ENCODE measurements at places on chromosomes 11 and 22.

GRCh38 chr22:17198170-17199002 is 20.8 kb downstream of the ADA2 start:
- no peak for DNase-seq

DNA sequence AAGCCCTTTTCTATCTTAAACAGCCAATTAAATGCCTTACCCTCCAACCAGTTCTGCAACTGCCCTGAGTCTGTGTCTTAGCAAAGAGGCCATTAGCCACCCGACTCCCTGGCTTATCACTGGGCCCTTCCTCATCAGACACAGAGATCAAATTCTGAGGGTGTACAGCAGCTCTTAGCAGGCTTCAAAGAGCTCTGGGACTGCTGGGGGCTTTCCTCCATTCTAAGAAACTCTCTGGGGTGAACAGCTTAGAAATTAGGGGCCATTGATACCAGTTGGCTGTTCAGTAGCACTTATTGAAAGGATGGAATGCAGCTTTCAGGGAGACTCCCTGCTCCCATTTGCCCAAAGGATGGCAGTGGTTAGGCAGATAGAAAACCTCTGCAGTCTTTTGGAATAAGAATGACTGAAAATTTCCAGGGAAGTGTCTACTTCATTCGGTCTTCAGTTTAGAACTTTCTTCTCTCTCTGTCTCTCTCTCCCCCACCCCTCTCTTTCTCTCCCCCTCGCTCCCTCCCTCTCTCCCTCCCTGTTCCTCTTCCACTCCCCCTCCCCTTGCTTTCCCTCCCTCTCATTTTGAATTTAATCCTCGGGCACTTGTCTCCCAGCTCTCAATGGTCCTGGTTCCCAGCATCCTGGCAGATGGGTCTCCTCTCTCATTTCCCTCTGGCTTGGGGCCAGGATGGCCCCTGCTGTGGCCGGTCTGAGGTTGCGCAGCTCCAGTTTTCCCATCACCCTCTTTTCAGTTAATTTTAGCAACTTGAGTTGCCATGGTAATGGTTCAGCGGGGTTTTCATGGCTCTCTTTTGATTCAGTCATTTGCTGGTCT is 76.4 kb downstream of the COMMD9 start:
- DNase-seq, result no peak

- DNase-seq, result no peak
These were observed 203.1 kb upstream of the CADM1 start for GRCh38 chr11:115707180-115707905.

GRCh38 chr11:79055856-79056631 is 384.8 kb downstream of the TENM4 start:
- DNase-seq, result no peak

- peak; percentile 22 for DNase-seq
These were observed 548.5 kb downstream of the BUD13 start for GRCh38 chr11:116224154-116224888.

- DNase-seq, result no peak
These were observed 767.3 kb downstream of the FAM181B start for GRCh38 chr11:81966340-81966739.

DNA sequence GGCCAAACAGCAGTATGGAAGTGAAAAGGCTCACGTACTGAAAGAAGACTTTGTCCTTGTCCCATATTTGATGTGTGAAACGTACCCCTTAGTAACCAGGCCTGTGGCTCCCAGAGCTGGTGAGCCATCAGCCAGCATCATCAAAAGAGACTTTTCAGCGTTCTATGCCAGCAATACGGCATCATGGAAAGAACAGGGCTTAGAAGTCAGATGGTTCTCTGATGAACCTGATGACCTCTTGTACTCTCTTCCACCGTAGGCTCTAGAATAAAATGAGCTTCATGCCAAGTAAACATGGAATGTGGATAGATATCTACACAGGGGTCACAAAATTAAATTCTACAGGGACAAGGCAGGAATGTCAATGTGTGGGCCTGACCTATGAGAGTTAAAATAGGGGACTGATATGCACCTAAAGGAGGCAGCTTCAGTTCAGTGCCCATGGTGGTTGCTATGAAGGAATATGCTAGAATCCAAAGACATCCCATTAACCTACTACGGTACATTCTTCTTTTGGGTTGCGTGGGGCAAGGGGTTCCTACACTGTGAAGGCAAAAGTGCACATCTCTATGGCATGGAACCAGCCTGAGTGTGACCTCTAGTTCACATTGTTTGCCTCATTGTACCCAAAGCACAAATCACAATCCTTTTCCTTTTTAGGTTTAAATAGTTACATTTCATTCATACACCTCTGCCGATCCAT is 130.6 kb downstream of the ETS1 start:
- no peak for DNase-seq

DNA sequence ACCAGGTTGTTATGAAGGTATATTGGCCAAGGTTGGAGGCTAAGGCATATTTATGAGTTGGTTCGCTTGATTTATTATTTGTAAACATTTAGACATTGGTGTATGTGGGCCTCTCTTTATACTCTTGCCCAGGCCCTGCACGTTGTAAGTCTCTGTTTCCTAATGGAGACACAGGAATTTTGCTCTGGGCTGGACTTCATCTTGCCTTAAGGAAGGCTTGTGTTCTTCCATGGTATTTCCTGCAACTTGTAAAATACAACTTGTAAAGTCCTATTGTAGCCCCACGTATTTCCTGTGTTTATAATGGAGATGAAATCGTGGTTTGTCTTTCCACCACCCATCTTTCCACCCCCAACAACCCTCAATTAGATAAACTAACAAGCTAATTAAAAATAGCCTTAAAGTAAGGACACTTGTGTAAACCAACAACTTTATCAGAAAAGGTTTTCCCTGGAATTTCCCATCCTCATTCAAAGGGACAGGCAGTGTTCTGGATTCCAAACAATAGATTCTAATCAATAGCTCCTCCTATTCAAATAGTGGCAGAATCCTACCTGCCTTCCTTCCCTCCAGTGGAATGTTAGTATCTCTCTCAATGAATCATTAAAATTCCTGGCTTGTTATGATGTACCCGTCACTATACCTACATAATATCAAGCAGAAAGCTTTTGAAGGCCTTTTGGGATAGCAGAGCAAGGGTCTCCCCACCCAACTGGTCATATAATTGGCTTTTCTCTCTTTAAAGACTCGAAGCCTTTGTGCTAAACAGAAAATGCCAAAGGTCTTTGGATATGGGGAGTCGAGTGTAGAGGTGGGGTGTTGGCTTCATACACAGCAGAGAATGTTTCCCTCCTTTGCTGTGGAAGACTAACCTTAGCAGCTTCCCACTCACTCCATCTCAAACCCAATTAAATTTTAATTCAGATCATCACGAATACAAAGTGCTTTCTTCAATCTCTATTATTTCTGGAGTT is 77.1 kb downstream of the UBASH3B start:
- no peak for DNase-seq

DNA sequence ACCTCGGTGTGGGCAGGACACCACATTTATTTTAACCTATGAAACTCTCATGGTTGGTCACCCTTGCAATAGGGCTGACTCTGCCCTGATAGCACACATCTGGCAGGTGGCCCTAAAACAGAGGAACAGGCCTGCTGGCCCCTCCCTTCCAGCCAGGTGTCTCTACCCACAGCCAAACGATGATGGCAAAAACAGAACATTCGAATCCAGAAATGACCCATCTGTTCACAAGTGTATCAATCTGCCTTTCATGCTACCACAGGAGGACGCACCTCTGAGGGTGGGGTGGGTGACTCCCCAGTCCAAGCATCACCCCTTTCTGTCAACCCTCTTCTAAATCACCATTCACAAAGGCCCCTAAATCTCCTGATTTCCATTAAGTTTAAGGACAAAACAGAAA is 118.1 kb downstream of the ETS1 start:
- DNase-seq, result no peak

DNA sequence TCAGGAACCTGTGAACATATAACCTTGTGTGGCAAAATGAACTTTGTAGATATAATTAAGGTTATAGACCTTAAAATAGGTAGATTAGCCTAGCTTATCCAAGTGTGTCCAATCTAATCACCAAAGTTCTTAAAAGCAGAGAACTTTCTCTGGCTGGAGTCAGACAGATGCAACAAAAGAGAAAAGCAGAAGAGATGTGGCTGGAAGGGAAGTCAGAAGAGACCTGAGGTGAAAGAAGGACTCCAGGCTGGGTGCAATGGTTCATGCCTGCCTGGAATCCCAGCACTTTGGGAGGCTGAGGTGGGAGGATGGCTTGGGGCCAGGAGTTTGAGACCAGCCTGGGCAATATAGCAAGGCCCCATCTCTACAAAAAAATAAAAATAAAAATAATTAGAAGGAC is 39.4 kb upstream of the SWAP70 start:
- DNase-seq, result no peak

- DNase-seq, result no peak
These were observed 852.1 kb upstream of the LRRC4C start for GRCh38 chr11:42311514-42311913.

- DNase-seq, result no peak
These were observed 153.9 kb upstream of the C11orf58 start for GRCh38 chr11:16584569-16584968.

DNA sequence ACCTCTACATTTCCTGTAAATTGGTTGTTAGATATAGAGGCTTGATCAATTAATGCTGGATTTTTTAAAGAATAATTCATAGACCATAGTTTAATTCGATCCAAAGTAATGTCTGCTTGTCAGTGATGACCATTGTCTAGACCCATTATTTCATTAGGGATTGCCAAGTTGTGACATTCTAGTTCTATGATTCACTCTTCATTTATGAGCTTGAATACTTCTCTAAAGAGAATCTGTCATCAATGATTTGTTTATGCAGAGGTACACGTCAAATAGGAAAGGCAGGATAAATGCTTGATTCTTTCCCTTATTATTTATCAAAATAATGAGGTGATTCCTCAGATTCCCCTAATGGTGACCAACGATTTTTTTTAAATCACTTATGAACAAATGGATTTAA is 24.0 kb upstream of the ROBO3 start:
- DNase-seq, result no peak

GRCh38 chr11:23764286-23764685 is 732.6 kb upstream of the LUZP2 start:
- DNase-seq, result no peak

DNA sequence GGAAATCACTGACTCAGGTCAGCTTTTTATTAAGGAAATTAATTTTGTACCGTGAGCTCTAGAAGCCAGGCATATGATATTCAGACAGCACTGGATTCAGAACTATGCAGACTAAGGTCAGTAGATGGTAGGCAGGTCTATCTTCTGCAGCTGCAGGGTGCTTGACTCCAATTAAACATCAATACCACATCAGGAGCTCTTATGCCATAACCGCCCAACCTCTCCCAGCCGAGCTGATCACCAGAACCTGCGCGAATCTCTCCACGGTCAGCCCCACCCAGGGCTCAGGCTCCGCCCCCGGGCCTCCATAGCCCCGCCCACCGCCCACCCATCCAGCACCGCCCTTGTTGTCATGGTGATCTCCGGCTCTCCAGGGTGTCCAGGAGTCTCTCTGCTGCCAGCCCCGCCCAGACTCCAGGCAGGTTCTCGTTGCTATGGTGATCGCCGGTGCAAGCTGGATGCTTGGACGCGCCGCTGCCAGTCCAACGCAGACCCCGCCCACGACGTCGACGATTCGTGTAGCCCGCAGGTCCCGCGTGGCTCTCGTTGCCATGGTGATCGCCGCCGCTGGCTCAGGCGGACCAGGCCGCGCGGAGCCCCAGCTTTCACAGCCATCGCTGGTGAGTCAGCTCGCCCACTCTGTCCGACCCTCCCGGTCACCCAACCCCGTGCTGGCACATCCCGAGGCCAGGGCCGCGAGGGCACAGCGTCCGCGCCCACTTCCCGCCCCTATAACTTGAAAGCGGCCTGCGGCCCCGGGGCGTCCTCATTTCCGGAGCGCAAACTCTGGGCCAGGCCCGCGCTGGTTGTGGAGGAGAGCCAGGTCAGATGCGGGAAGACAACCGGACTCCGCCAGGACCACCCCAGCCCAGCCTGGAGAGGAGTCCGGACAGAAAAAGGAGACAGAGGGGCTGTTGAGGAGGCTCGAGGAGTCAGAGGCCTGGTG is at the start of gene RAB36:
Gene RAB36, plus strand, starts transcription at position 546 of the 946 bp plus-strand sequence. CDS start 1,140 bp downstream, outside the sequence.
- DNase-seq, result peak; percentile 45
